Activated CD8-positive, alpha-beta T cell treated with anti-CD3 and anti-CD28 coated beads, Interleukin-2, amount 10 ng/mL, durations not matched to agents 7 days and 5 days (primary cell): ENCODE measurements at places on chromosomes 2 and 18.

GRCh38 chr2:155266109-155266508 is 567.6 kb downstream of the KCNJ3 start:
- DNase-seq: no peak

DNA sequence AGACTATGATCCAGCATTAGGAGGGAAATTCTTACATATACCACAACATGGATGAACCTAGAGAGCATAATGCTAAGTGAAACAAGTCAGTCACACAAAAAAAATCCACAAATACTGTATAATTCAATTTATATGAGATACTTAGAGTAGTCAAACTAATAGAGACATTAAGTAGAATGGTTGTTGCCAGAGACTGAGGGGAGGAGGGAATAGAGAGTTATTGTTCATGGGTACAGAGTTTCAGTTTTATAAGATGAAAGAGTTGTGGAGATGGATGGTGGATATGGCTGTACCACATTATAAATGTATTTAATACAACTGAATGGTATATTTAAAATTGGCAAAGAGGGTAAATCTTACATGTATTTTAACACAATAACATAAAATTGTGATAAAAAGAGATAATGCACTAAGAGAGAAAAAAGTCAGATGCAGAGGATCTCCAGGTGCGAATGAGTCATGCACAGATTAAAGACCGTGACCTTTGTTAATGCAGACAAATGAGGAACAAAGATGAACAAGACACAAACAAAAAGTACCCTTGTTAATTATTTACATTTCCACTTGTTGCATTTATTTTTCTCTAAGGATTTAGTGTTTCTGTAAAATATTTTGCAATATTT is 541.7 kb upstream of the MEX3C start:
- DNase-seq: no peak

GRCh38 chr18:70907673-70908072 is 618.8 kb downstream of the SOCS6 start:
- no peak for DNase-seq

- DNase-seq: no peak
Observed at GRCh38 chr2:54613386-54613785, 110.1 kb upstream of the EML6 start.

DNA sequence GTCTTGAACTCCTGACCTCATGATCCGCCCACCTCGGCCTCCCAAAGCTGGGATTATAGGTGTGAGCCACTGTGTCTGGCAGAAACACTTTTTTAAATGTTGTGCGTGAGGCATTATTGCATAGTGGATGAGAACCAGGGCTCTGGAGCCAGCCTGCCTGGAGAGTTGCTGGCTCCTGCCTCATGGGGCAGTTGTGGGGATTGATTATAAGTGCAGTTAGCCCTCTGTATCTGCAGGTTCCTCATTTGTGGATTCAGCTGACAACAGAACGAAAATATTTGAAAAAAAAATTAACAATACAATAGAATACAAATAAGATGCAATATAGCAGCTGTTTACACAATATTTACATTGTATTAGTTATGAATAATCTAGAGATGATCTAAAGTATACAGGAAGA is 129.4 kb upstream of the EML6 start:
- DNase-seq: no peak

DNA sequence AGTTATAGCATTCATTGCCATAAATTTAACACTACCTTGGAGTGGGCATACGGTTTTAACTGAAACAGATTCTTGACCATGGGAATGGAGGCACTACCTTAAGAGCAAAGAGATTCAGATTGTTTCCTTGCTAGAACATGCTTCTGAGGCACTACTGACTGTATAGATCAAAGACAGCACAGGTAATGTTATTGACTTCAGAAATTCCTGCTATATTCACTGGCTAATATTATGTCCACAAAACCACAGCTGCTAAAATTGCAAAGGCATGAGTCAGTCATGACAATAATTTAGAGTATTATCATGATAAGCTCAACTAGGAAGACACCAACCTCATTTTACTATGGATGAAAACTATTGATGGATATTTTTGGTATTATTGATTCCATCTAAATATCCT is 39.4 kb downstream of the SLC8A1 start:
- DNase-seq: no peak
